Activated naive CD4-positive, alpha-beta T cell treated with anti-CD3 and anti-CD28 coated beads for 36 hours (primary cell): ENCODE measurements at places on chromosomes 2 and 18.

- DNase-seq = no peak
Observed at GRCh38 chr2:68762665-68763064, 28.1 kb downstream of the ARHGAP25 start.

- no peak for DNase-seq
Observed at GRCh38 chr2:232543491-232543890, 4.0 kb downstream of the CHRNG start.

DNA sequence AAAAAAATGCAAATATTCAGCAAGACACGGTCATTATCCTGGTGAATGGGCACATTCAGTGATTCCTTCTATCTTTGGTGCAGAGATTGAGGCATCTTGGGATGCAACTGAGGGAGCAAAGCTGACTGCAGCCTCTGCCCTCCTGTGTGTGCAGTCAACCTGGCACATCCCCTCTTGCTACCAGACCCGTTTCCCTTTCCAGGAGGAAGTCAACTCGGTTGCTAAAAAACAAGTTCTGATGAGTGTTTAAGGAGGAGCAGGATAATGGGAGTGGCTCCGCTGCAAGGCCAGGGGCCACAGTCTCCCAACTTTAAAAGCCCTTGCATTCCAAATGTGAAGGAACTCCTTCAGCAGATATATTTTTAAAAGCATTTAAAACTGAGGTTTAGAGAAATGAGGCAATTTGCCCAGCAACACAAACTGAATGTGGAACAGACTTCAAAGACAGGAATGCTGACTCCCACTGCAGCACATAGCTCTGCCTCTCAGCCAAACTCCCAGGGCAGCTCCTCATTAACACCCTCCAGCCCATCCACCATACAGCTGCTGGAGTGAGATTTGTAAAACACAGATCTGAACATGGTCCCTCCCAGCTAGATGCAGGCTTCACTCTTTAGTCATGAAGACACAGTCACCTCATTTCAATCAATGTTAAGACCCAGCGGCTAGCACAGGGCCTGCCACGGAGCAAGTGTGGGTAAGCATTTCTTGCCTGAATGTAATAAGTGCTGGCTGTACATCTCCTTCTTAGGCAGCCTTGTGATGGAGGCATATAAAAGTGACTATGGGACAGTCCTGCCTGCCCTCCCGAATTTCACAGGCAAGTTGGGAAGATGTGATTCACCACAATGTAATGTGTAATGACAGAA is 54.3 kb downstream of the VSNL1 start:
- DNase-seq = no peak

- DNase-seq = no peak
Observed at GRCh38 chr2:235945608-235946140, 222.5 kb downstream of the GBX2 start.

DNA sequence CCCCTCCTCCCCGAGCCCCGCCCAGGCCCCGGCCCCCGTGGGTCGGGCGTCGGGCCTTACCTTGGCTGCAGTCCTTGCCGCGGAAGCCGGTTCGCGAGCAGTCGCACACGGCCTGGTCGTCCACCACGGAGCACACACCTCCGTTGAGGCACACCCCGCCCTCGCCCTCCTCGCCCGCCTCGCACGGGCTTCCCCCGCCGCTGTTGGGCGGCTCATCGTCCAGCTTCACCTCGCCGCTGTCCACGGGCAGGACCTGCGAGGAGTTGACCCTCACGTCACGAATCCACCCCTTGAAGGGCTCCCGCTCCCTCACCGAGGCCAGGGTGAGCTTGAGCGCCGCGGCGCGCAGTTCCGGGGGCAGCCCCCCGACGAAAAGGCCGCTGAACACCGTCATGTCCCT is 4.5 kb downstream of the NRXN1 start:
- DNase-seq = no peak

- DNase-seq = no peak
Observed at GRCh38 chr18:34709750-34710441, at the start of gene DTNA. DTNA (plus strand) TSS chr18:34710298; CDS start chr18:34755977, 45,679 bp downstream.

- DNase-seq = no peak
Observed at GRCh38 chr2:62501794-62502500, 4.0 kb downstream of the TMEM17 start.

DNA sequence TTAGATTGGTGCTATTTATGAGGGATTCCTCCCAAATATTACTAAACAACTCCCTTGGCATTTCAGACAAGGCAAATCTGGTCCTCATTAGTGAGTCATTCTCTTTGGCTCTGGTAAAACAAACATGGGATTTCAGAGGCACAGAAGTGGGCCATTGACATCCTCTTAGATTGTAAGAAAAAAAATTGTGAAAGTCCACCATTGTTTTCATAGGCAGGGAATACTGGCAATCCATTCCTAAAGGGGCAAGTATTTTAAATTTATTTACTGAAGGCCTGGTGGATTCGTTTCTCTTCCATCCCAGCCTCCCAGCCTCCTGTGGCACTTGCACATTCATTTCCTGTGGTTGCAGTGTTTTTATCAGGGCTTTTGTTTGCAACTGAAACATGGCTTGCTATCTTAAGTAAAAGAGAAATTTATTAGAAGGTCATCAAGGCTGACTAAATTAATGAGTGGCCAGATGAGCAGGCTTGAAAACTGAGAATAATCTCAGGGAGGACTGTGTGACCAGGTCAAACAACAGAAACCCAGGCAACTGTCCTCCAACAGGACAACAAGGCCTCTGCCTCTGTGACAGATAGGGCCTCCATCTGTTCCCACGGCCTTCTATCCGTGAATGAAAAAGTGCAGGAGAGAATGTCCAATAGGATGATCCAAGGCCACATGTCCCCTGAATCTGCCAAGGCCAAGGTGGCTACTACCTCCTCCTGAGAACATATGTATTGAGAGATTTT is 23.1 kb upstream of the TNFAIP6 start:
- no peak for DNase-seq

- no peak for DNase-seq
Observed at GRCh38 chr2:148860037-148860436, 15.0 kb upstream of the KIF5C start.

DNA sequence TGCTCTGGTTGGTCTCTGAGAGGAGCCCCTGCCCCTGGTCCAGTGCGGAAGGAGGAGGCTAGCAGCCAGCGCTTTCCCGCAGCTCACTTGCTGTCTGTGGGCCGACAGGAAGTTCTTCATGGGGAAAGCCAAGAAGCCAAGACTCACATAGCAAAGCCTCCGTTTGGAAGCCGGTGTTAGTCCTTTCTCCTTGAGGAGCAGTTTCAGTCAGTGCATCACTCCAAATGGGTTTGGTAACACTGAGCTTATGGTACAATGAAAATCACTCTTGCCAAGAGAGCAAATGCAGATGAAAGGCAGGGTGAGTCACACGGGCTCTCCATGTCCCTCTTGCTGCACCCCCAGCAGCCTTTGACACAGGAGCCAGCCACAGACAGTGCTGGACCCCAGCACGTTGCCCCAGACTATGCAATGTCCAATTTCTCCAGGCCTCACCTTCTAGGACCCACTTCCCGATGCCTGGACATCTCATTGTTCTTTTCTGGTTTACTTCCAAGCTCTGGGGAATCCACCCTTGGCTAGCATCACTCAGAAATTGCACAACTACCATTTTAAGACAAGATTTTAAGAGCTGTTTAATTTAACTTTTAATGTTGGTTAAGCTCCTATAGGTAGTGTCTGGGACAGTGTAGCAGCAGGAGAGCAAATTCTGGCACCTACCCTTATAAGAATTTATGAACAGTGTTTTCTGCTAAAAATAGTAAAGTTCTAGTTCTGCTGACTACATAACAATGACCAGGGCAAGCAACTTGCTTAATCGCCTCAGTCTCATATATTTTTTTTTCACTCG is 174.9 kb downstream of the ASB1 start:
- no peak for DNase-seq

DNA sequence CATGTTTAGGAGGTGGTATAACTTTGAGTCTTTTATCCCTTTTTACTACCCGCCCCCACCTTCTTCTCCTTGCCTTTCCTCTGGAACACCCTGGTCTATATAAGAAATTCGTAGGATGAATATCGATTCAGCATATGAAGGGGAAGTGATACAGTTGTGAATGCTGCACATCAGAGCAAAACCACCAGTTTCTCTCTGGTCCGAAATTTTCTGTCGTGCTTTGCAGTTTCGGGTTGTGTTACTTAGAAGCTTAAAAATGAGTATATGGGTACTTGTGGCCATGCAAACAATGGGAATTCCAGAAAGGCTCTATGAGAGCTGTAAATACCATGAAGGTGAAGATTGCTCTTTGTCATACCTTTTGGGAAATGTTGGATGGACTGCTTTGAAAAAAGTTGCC is 60.6 kb downstream of the DAW1 start:
- DNase-seq = no peak

- no peak for DNase-seq
Observed at GRCh38 chr18:26495287-26495686, 53.1 kb downstream of the KCTD1 start.

- DNase-seq = no peak
Observed at GRCh38 chr2:113202305-113203216, 28.8 kb downstream of the PSD4 start.

GRCh38 chr2:149586063-149586462 is 1.5 kb downstream of the MMADHC start:
- DNase-seq = no peak

DNA sequence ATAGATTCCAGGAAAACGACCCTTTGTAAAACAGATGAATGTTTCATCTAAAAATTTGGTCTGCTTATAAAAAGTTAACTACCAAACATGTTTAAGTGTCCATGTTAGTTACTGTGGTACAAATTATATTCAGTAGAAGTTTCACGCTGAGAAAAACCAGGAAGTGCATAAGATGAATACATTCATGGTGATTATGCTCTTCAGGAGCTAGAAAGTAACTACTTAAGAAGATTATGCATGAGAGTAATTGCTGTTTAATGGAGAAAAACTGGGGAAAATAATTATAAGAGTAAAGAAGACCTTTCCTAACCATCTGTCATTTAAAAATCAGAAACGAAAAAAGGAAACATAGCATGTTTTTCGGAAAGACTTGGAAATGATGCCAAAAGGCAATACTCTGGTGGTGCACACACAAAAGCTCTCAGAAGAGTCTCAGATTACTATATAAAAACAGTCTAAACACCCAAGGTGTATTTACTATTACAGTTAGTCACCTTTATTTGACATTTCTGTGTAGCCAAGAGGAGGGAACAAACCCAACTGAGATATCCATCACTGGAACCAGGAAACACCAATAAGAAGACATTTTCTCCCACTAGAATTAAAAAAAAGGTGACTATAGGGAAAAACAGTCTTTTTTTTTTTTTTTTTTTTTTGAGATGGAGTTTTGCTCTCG is 38.8 kb upstream of the METTL21A start:
- no peak for DNase-seq

GRCh38 chr2:68667371-68667770 is 24.0 kb downstream of the PROKR1 start:
- DNase-seq = no peak

GRCh38 chr2:144048631-144049060 is 471.3 kb downstream of the ZEB2 start:
- DNase-seq = no peak

GRCh38 chr2:23497063-23497462 is 112.1 kb downstream of the KLHL29 start:
- DNase-seq = peak; percentile 83

DNA sequence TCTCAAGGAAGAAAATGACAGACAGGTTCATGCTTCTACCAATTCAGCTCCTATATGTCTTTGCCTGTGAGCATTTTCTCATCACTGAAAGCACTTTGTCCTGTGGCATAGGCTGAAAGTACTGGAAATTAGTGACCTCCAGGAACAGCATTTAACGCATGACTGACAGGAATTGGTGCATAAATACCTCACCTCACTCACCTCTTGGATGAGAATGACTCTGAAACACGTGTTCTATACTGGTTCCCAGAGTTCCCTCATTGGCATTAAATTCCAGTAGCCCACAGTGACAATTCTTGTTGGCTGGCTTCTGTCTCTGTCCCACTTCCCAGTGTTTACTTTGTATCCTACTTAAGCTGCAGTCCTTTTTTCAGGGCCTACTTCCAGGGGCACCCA is 83.4 kb upstream of the MAPRE2 start:
- no peak for DNase-seq

DNA sequence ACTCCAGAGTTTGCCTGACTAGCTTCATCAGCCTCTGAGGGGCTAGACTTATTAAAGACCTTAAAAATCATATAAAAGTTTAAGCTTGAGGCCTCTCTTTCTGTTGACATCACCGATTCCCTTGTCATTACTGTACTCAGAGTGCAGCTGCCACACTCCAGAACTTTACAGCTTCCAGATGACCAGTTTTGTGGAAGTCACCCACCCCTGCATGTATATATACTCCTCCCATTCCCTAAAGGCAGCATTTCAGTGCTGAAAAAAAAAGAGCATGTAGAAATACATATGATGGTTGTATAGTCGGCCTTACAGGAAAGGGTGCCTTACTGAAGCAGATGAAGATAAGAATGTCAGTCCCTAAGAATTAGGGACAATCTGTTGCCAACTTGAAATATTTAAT is 117.3 kb downstream of the FEZ2 start:
- DNase-seq = no peak

- DNase-seq = no peak
Observed at GRCh38 chr2:129716781-129717559, 262.5 kb upstream of the RAB6C start.

DNA sequence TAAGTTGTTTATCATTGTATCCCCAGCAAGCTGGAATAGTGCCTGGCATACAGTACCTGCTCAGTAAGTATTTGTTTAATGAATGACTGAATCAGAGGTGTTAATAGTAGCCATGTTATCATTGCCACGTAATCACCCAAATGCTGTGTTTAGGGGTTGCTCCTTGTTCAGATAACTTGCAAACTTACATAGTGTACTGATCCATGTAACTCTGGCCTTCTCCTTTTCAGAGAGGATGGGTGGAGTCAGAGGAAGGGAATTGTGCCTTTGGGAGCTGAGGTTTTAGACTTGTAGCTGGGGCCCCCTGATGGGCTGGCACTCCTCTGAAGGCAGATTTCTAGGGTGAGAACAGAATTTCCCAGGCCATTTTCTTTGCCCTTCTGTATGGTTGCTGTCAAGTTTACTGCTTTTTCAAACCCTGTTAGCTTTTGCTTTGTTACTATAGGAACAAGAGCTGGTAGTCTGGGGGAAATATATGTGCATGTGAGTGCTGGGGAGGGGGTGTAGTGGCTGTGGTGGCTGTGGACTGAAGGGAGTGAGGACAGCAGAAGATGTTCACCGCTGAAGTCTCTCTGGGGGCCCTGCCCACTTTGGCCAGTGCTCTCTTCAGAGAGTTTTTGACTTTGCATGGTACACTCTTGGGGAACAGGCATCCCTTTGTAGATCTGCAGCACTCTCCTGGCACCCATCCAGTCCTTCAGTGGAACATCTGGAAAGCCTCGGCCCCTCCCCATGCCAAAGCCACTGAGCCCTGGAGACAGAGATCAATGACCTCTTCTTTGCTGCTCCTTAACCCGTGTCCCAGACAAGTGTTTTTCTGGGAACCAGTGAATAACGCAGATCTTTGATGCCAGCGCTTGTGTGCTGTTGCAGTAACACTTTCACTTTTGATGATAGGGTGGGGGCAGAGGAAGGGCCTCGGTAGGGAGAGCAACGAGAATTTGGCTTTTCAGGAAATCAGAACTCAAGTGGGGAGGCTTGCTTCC is 209.0 kb downstream of the PRKCE start:
- DNase-seq = peak; percentile 56

DNA sequence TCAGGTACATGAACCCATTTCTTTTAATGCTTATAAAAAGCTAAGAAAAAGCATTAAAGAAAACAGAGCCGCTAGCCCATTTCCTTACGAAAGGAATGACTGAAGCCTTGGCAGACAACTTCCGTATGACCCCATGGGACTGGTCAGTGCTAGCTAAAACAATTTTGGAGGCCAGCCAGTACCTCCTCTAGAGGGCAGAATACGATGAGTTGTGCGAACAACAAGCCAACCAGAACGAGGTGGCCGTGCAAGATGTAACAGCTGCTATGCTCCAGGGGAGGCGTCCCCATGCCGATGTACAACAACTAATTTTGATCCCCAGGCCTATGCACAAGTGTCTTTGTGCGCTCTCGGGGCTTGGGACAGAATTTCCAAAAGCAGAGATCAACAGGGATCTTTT is 16.7 kb downstream of the MAP3K2 start:
- DNase-seq = no peak
